ENCODE measurements at places on chromosomes 3 and 15.

- DNase-seq: peak; percentile 84
These were observed 90.4 kb downstream of the FOXP1 start for GRCh38 chr3:71492974-71493771.

DNA sequence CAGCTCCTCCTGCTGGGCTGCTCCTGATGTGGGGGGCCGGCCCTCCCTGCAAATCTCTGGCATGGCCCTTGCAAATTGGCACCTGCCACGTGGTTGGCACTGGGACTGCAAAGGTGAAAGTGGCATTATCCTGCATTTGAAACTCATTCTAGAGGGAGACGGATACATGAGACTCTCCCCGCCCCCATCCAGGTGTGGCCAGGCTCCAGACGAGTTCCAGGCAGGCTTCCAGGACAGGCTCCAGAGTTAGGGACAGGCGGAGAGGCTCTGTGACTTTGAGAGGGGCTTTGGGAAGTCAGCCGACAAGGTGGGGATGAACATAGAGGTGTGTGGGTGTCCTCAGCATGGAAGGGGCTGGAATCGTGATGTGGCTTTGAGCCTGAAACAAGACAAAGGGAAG is 178.5 kb downstream of the APBA2 start:
- no peak for DNase-seq

- no peak for DNase-seq
These were observed 652 bp downstream of the DUOX1 start for GRCh38 chr15:45130291-45131000.

DNA sequence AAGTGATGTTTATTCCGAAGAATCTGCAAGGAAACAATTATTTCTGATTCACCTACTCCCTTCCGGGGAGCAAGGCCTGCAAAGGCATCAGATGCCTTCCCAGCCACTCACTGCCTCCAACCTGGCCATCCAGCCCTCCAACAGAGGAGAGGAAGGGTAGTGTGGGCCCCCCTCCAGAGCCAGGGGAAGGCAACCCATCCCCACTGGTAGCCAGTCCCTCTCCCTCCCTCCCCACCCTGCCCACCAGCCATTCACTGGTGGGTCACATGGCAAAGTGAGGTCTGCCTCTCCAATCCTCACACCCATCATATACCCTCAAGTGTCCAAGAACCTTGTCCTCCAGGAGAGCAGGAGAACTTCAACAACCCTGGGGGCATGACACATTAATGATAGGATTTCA is 2.4 kb upstream of the VIPR1 start:
- no peak for DNase-seq

DNA sequence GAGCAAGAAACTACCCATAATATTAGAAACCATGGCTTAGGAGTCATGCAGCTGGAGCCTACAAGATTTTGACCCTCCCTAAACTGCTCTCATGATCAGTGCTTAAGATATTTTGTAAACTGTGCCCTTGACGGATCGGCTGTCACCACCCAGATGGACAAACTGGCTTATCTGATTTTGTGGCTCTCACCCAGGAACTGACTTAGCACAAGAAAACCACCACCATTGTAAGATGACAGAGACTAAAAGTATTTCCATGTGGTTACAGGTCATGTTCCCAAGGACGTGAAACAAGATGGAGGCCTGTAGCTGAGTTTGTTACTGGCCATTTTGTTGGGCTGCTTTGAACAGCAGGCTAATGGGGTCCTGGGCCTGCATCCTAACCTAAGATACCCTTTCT is 940.9 kb downstream of the OTOL1 start:
- no peak for DNase-seq

DNA sequence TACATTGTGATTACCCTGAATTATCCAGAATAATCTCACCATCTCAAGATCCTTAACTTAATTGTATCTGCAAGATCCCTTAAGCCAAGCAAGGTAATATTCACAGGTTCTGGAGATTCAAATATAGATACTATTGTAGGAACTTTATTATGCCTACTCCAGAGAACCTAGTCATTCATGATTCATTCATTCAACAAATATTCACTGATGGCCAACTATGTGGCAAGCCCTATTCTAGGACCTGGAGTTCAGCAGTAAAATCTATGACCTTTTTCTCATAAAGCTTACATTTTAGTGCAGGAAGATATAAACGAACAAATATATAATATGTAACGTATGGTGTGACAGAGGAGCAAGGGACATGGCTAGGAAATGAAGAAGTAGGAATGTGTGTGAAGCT is 49.6 kb downstream of the ISL2 start:
- DNase-seq: no peak

- DNase-seq: no peak
These were observed 13.3 kb downstream of the XRN1 start for GRCh38 chr3:142434503-142434902.

DNA sequence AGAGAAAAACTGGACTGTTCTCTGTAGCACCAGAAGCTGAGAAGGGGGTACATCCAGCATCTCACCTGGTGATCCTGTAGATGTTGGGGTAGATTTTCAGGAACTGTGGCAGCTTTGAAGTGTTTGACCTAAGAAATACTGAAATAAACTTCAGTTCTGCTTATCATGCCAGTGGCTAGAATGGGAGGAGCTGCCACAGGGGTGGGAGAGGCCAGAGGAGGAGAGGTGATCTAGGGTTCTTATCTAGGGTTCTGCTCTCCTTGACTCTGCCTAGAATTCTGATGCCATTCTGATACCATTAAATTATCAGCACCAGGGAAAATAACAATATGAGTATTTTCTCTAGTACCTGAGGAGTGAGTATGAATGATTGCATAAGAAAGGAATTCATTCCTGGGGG is 10.2 kb upstream of the CPOX start:
- DNase-seq: no peak

DNA sequence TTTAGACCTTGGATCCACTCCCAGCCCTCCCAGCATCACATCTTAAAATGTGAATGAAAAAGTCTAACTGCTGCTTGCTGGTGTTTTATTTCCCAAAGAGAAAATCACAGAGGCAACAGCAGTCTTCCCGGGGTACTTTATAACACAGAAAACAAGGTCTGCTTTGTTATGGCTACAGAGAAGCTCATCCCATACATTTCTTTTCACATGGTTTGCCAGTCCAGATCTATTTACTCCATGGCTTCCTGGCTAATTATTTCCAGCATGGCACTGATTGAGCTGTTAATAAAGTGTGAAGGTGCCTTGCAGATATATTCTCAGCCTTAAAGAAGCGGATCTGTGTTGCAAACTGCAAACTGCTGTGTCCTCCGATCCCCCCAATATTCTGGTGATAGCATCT is 466.1 kb upstream of the CFAP20DC start:
- DNase-seq: no peak

GRCh38 chr3:9398700-9399336 is 1.4 kb downstream of the SETD5 start:
- DNase-seq: peak; percentile 35

DNA sequence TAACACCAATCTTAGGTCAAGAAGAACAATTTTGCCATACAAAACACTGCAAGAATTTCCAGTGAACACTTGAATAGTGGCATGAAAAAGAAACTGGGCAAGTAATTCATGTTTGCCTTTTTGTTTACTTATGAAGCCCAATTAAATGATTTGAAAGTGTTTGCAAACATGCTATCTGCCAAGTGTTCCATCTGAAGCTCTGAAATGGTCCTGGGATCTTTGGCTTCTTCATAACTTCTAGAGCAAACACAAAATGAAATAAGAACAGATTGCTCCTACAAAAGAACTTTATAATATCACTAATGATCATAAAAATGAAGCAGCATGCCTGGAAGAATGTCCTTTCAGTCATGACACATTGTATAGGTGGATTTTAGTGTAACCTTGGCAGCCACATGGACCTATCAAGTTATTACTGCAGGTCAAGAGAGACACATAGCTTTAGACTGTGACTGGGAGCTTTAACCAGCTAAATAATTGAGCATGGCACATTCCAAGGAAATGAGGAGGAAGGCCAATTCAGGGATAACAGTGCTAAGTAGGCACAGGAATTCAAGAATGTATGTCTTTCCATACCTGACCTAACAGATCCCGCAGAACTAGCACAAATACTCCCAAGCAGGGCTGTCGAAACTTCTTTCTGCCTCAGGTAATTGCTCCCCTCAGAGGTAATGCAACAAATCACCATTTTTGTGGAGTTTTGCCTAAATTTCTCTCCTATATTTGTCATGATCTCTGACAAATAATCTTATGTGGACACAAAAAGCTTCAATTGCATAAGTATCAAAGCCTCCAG is 144.6 kb downstream of the DUT start:
- no peak for DNase-seq

- no peak for DNase-seq
These were observed 36.5 kb downstream of the PLXNA1 start for GRCh38 chr3:127019449-127019848.

GRCh38 chr3:60238550-60238949 is 1012.7 kb downstream of the FHIT start:
- DNase-seq: no peak
